WERI-Rb-1 (cell line): ENCODE measurements at places on chromosomes 3 and 15.

GRCh38 chr3:47803480-47804025 is 615 bp downstream of the DHX30 start:
- no peak for DNase-seq

DNA sequence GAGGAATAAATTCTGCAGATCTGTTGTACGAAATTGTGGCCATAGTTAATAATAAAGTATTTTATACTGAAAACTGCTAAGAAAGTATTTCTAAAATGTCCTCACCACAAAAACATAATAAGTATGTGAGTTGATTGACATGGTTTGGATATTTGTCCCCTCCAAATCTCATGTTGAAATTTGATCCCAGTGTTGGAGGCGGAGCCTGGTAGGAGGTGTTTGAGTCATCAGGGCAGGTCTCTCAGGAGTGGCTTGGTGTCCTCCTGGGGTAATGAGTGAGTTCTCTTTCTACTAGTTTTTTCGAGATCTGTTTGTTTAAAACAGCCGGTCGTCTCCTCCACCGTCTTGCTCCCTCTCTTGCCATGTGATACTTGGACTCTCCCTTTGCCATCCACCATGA is 424.1 kb upstream of the KCNMB2 start:
- DNase-seq = no peak

- DNase-seq = no peak
Observed at GRCh38 chr15:59847968-59848367, 156.1 kb upstream of the FOXB1 start.

- DNase-seq = no peak
Observed at GRCh38 chr15:58777107-58777506, 6.0 kb downstream of the MINDY2 start.

- DNase-seq = no peak
Observed at GRCh38 chr3:63685340-63685739, 32.9 kb downstream of the SNTN start.

- DNase-seq = no peak
Observed at GRCh38 chr3:108296239-108296638, at the start of gene HHLA2. HHLA2 (plus strand) TSS chr3:108296548; CDS start chr3:108351814, 55,266 bp downstream.

DNA sequence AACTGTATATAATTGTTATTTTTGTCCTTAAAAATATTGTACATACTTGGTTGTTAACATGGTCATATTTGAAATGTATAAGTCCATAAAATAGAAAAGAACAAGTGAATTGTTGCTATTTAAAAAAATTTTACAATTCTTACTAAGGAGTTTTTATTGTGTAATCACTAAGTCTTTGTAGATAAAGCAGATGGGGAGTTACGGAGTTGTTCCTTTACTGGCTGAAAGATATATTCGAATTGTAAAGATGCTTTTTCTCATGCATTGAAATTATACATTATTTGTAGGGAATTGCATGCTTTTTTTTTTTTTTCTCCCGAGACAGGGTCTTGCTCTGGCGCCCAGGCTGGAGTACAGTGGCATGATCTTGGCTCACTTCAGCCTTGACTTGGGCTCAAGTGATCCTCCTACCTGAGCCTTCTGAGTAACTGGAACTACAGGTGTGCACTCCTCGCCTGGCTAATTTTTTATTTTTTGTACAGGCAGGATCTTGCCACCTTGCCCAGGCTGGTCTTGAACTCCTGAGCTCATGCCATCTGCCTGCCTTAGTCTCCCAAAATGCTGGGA is 10.7 kb downstream of the NFKBIZ start:
- no peak for DNase-seq

DNA sequence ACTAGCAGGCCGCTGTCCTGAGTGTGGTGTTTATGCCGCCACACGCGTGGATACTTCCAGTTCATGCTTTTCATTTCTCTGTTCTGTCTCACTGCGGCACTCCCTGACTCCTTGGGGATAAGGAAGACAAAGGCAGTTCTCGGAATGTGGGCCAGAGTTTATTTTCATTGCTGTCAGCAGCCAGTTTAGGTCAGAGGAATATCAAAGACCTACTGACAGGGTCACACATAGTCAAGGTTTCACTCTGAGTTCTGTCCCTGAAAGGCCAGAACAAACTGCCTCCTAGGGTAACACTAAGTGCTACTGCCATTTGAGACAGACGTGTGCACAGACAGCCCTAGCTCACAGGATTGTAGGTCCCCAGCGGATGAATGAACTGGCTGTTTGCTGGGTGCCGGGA is 27.3 kb upstream of the SPTBN5 start:
- DNase-seq = no peak

DNA sequence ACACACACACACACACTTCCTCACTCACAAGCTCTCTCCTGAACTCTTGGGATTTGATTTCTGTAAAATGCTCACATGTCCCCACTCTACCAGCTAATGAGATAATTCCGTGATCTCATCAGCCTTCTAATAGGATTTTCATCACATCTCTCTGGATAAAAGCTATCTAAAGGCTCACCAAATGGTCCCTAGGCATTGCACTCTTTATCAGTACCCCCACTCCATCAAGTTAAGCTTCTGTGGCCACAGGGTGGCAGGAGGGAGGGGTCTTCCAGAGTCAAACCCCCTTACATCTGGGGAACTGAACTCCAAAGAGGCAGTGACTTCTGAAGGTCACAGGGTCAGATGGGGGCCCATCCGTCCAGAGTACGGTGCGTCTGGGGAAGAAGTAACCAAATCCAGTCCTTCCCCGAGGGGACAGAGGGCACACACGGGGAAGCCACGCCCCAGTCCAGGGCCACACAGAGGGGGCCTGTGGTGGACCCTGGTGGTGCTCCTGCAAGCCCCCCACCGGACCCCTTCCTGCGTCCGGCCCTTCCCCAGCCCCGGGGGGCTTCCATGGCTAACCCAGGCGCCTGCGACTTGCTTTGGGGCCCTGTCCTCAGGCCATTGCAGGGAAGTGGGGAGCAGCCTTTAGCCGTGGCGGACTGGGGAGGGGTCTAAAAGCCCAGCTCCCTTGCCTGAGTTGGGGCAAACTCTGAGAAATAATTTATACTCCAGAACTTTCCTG is 25.5 kb downstream of the CPN2 start:
- peak; percentile 21 for DNase-seq

DNA sequence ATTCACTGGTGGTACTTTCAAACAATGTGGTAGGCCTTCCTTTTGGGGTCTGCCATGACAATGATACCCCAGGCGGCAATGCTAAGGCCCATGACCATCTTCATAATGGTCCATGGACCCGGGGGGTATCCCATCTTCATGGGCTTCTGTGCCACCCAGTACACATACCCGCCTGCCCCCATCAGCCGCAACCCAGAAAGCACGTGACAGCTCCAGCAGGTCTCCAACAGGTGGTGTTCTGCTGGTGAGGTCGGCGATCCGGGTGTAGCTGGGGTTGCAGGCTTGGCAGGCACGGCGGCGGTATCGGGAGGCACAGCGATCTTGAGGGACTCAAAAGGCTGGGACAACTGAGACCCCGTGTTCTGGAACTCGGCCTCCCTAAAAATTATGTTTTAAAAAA is 214.5 kb downstream of the SNRPN start:
- DNase-seq = peak; percentile 4

- DNase-seq = no peak
Observed at GRCh38 chr3:9064850-9065249, 101.6 kb upstream of the RAD18 start.

DNA sequence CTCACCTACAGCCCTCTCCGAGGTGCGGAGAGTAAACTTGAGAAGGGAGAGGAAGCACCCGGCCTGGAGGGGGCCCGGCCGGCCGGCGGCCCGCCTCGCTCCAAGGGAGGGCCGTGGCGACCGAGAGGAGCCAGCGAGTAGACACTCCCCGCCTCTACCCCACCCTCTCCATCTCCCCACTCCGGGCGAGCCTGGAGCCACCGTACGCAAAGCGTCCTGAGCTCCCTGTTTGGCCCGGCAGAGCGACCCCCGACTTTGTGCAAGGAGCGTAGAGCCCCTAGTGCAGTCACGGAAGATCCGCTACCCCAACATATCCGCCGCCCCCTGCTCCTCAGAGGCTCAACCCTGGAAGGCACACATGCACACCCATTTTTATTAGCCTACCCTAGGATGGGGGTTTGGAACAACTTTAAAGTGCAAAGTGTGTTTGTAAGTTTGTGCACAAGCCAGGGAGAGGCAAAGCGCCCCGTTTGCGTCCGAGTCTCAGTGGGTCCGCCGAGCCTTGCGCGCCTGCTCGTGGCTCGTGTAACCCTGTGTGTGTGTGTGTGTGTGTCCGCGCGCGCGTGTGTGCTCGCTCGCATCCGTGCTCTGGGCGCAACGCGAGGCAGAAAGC is 508 bp upstream of the SMAD6 start:
- DNase-seq = peak; percentile 64

- no peak for DNase-seq
Observed at GRCh38 chr3:86923071-86923491, 67.9 kb downstream of the VGLL3 start.

DNA sequence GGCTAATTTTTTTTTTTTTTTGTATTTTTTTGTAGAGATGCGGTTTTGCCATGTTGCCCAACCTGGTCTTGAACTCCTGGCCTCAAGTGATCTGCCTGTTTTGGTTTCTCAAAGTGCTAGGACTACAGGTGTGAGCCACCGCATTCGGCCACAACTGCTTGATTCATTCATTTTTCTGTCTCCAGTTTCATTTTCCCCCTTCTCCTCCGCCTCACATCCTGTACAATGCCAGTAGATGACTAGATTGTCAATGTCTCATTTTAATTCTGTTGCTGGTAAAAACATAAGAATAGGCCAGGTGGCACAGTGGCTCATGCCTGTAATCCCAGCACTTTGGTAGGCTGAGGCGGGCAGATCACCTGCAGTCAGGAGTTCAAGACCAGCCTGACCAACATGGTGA is 12.0 kb upstream of the ZNF592 start:
- no peak for DNase-seq

- DNase-seq = no peak
Observed at GRCh38 chr15:81297603-81298575, 26.1 kb downstream of the STARD5 start.

- no peak for DNase-seq
Observed at GRCh38 chr3:56825567-56826438, 24.1 kb upstream of the ARHGEF3 start.

DNA sequence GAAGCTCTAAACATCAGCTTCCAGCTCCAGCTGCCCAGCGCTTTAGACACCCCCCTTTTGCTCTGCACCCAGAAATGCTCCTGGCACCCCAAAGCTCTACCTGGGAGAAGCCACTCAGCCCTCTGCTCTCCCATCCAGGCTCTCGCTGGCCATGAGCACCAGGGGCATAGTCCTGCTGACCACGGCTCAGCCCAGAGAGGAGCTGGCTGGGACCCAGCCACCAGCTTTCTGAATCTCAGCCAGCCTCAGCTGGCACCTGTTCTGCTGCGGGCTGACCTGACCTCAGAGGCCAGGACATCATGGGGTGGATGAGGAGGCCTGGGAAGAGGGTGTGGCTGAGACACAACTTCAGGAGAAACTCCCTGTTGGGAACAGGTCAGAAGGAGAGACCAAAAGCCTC is 8.6 kb downstream of the NTRK3 start:
- no peak for DNase-seq

DNA sequence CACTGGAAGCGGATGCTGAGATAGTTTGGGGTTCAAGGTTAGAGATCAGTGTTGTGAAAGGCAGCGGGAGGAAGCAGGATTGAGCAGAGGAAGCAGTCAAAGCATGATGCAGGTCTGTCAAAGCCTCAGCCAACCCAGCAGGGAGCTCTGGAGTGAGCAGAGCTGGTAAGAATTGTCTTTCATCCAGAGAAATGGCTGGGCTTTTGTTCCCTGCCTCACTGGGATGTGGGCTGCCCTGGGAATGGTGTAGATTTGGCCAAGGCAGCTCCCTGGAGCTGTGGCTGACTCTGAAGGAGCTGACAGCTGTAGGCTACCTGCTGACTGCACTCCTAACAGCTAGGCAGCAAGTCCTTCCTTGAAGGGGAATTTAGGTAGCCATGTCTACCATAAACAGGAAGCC is 61.9 kb upstream of the STXBP5L start:
- DNase-seq = no peak

- peak; percentile 66 for DNase-seq
Observed at GRCh38 chr15:40925863-40926658, 3.1 kb upstream of the DLL4 start.

DNA sequence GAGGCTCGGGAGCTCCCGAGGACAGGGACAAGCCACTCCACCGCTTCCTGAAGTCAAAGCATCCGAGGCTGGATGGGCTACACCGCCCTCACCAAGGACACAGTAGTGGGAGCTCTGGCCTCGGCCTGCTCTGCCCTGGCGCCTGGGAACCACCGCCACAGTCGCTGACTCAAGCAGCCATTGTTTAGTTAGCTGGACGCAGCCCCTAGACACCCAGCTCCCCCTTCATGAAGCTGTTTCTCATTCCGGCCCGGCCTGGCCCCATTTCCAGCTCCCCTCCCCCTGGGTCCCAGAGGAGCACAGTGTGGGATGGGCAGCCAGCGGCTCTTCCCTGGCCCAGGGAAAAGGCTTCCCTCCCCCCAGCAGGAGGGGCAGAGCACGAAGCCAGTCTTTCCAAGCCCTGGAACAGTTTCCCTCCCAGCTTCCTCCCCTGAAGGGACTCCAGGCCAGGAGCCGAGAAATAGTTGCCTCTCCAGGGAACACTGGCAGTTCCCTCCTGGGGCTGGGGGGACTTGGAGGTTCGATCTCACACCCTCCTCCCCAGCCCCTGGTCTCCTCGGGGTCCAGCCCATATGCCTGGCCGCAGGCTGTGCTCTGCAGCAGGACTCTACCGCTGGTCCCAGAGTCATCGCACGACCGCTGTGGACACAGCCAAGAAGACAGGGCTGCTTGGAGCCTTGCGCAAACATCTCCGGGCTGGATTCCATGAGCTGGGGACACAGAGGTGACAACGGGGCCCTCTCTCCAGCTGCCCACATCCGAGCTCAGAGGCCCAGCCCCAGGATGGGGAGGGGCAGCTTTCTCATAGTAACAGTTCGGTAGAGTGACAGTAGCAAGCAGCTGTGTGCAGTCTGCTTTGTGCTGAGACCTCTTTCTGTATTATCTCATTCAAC is 10.0 kb downstream of the PLXND1 start:
- no peak for DNase-seq
